ENCODE measurements at places on chromosomes 5 and 9. TPM values are rescaled to one million over a fixed set of nuclear protein-coding genes. Genes with fewer than 3 reads are reported as not detected.

DNA sequence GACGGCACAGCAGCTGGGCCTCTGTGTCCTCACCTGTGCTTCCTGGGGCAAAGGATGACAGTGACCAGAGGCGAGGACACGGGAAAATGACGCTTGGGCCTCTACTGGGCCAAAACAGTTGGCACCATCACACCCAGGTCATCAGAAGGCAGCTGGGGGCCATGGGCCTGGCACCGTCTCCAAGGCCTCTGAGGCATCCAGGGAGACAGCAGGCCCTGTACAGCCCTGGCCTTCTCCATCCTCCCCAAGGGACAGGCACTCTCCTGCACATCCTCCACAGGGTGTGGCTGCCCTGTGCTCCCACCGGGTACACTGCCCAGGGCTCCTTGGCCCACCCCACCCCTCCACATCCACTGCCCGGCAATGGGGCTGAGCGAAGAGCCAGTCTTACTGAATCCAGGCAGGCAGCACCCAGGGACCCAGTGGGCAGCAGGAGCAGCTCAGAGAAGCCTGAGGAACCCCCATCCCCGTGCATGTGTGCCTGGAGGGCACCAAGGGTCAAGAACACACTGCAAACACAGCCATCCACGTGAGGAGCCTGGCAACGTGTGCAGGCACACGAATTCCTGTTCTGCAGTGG is 4.0 kb downstream of the LPCAT1 start:
- peaks cover 10% of the 10 kb centered on the region for H3K27me3 ChIP-seq
- peaks cover 4% of the 10 kb centered on the region for H3K36me3 ChIP-seq
- DNase-seq, result no peak
- H3K4me3 ChIP-seq, result peak overlapping the region; percentile 33

GRCh38 chr9:93261281-93261680 is 77.3 kb downstream of the WNK2 start:
- H3K27ac ChIP-seq, result no peak overlapping the region
- peaks cover 10% of the 10 kb centered on the region for H3K27me3 ChIP-seq
- no peak overlapping the region for H3K4me3 ChIP-seq
- H3K36me3 ChIP-seq, result no peaks in the 10 kb centered on the region
- H3K4me1 ChIP-seq, result no peaks in the 10 kb centered on the region
- DNase-seq, result no peak

DNA sequence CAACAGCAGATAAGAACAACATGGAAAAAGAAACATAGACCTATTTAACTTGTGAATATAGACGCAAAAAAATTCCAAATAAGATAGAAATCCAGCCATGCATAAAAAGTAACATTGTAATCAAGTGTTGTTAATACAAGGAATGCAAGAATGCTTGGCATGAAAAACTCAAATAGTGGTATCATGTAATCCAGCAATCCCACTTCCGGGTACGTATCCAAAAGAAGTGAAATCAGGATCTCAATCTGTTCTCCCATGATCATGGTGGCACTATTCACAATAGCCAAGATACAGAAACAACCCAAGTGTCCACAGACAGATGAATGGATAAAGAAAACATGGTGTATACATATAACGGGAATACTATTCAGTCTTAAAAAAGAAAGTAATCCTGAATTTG is 437.4 kb downstream of the ARHGEF28 start:
- no peaks in the 10 kb centered on the region for H3K36me3 ChIP-seq
- no peak overlapping the region for H3K27ac ChIP-seq
- peaks cover 3% of the 10 kb centered on the region for H3K4me1 ChIP-seq

GRCh38 chr9:132141344-132141947 is 20.4 kb upstream of the NTNG2 start:
- H3K27me3 ChIP-seq, result peaks cover 1% of the 10 kb centered on the region
- peak overlapping the region; percentile 90 for H3K4me3 ChIP-seq
- no peak for DNase-seq
- H3K4me1 ChIP-seq, result peaks cover 8% of the 10 kb centered on the region
- no peak overlapping the region for H3K27ac ChIP-seq
- peaks cover 3% of the 10 kb centered on the region for H3K36me3 ChIP-seq

Gene LCN9
- not detected for total RNA-seq

All from endothelial cell (in vitro differentiated cells).